ENCODE measurements at places on chromosomes 2 and 18.
A peak's percentile ranks its signal among the peaks of the same experiment; 100 is the strongest.

- DNase-seq = no peak
Observed at GRCh38 chr2:238267341-238267710, 21.1 kb downstream of the PER2 start.

DNA sequence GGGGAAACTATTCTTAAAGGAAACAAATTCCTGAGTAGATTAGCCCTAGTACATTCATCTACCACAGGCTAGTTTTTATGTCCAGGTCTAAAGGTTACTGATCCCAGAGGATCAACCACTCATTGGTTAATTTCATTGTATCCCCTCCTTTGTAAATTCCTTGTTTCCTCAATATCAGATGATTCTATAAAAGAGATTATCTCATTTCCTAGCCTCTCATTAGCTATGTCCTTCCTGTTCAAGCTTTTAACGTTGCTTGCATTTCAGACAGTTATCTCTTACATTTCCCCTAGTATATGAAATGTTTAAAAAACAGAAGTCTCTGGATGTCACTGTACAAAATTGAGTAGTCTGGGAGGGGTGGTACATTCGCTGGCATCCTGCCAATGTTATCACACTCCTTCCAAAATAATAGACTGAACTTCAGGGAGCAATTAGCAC is 24.2 kb upstream of the ARMC9 start:
- DNase-seq = no peak

GRCh38 chr2:127508631-127509034 is 17.7 kb downstream of the IWS1 start:
- DNase-seq = peak; percentile 72

- DNase-seq = peak; percentile 46
Observed at GRCh38 chr18:25345081-25345866, 6.7 kb downstream of the ZNF521 start.

DNA sequence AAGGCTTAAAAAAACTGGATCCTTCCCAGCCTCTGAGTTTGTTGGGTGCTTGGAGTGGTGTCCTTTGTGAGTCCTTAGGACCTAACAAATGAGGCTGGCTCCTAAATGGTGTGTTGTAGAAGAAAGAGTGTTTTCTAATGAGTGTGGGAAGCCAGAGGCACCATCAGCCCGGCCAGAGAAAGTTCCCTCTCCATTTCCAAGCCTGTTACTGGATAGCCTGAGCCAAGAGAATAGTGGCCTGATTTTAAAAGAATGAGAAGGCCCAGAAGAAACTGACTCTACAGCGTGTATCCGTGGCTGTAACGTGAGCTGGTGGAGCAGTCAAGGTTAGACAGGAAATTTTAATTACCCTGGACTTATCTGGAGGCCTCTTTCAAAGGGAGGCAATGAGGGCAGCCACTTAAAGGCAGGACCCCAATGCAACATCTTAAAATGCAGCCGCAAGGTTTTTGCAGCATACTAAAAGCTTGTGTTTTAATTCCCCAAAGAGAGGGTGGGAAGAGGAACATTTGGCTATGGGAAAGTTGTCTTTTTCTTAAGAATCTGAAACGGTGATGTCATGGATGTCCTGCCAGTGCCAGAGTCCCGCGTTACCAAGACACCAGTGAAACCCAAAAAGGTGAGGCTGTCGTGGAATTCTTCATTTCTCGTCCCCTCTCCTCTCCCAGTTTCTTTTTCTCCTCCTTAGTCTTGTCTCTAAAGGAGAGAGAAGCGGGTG is 4.6 kb downstream of the EFHD1 start:
- no peak for DNase-seq

DNA sequence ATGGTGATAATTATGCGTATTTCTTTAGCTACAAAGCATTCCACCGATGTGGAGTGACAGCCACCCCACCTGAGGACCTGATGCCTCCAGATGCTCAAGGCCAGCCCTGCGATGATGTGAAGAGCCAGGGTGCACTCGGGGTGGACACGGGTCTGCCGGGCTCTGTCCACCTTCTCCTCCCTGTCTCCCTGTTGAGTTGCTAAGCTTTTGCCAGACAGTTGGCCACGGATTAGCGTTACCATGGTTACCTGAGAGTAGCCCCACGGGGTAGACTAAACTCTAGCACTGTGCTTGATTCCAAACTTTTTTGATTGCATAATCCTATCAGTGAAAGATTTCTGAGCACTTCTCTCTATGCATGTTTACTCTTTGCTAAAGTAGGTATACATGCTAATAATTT is 86.2 kb downstream of the SMIM21 start:
- DNase-seq = no peak

DNA sequence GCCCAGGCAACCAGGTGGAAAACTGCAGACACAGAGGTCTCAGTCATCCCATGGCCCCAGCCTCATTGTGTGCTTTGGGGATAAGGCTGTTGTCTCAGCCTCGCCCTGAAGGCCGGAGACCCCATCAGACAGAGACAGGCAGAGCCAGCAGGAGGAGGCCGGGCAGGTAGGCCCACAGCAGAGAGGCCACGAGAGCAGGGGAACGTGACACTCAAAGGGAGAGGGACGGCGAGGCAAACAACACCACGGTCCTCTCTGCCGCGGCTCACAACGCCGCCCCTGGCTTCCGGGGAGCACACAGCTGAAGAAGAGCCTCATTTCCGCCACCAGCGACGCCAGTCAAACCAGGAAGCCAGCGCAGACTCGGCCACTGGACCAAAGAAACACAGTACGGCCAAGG is 103.3 kb downstream of the ZNF516 start:
- no peak for DNase-seq

DNA sequence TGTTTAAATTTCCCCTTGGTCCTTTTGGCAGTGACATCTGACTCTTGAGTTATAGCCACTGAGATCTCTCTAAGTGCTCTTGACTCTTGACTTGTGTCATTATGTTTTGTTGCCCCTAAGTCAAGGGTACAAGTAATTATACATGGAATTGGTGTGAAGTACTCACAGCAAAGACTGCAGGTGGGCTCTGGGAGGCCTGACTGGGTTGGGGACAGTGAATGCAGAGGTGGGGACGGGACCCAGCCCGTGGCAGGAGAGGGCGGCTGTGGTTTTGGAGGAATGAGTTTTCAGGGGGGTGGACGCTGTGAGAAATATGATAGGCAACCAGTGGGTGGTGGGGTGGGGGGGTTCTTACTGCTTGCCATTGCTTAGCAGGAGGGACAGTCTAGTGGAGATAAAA is 97.8 kb downstream of the NCK2 start:
- DNase-seq = no peak

GRCh38 chr2:44542520-44542919 is 180.8 kb downstream of the CAMKMT start:
- no peak for DNase-seq

DNA sequence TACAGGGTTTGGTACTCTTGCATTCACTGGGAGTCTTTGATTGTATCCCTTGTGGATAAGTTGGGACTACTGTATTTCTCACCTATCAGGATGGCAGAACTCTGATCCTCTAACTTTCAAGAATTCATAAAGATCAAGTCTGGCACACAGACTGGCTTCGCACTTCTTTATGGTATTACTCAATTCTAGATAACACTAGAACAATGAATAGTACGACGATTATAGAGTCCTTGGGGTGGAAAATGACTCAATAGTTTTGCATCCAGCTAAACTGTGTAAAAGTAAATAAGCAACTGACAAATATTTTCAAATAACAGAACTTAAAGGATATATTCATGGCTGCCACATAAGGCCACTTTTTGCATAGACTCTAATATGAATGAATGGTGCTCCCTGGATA is 103.4 kb upstream of the MEX3C start:
- DNase-seq = no peak

DNA sequence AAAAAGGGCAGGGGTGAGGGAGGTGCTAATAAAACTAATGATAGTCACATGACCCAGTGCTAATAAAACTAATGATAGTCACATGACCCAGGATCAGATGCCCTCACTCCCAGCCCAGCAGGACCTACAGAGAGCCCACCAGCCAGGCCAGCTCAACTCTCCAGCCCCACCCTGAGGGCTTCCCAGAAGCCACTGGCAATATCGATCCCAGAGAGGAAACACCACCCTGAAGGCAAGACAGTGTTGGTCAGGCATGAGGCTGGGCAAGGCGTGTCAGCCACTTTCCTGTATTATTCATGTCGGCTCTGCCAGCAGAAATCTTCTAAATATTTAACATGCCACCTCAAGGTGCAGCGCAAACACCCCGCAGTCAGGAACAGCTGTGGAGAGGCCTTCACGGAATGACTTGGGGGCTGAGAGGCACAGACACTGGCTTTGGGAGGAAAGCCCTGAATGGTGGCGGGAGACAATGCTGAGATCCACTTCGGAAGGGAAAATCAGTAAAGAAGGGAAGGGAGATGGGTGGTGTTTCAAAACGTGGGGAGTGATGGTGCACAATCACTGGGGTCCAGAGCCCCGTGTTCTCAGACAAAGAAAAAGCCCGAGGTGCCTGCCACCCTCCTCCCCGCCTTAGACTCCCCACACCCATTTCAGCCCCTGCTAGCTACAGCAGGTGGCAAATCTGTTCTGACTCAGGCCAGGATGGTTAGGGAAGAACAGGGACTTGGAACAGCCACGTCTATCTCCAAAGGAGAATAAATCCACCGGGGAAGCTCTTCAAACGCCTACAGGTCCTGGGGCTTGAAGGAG is 1.4 kb downstream of the REEP1 start:
- no peak for DNase-seq

DNA sequence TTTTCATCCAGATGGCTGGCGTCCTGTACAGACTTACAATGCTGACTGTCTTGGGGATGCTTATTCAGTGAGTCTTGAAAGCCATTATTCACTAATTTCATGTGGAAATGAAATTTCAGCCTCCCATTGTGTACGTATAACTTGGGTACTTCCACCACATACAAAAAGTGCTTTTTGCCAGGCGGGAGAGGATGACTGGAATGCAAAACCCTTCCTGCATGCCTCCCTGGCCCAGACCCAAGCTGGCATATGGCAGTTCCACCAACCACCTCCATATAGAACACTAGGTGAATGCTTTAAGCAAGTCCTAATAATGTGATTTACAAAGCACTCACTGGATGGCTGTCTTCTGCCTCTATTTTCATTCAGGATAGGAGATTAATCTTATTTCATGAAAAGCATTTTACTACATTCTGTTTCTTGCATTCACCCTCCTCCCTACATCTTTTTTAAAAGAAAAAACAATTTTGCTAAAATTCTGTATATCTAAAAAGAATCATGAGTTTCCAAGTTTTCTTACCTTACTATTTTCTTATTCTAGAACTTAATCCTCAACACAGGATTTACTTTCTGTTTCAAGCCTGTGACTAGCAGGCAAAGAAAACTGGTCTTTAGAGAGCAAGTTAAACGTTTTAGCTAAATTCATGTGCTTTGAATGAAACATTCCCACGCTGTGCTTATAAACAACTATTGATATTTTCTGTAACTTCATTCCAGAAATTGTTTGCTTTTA is 327.6 kb downstream of the NCKAP5 start:
- DNase-seq = no peak

DNA sequence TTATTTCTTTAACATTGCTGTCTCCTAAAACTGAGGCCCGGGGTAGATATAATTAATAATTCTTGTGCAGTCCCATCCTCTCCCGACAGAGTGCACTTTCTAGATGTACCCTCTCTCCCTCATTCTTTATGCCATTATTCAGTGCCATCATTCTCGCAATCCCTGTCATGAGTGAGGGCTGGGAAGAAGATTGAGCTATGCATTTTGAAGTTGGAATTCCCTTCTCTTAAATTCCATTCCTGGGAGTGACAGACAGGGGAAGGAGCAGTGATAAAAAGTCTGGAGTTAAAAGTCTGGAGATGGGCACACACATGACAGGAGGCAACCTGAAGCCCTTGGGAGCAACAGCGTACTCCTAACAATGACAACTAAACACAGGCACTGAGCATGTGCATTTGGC is 2.6 kb upstream of the KCNE4 start:
- DNase-seq = no peak
